ENCODE measurements at places on chromosomes 3 and 15.

GRCh38 chr3:129718201-129718600 is 111.7 kb upstream of the PLXND1 start:
- no peak for DNase-seq

GRCh38 chr3:150033721-150034120 is 63.0 kb upstream of the PFN2 start:
- DNase-seq, result no peak

- no peak for DNase-seq
These were observed 206.5 kb downstream of the DTWD1 start for GRCh38 chr15:49827311-49827710.

DNA sequence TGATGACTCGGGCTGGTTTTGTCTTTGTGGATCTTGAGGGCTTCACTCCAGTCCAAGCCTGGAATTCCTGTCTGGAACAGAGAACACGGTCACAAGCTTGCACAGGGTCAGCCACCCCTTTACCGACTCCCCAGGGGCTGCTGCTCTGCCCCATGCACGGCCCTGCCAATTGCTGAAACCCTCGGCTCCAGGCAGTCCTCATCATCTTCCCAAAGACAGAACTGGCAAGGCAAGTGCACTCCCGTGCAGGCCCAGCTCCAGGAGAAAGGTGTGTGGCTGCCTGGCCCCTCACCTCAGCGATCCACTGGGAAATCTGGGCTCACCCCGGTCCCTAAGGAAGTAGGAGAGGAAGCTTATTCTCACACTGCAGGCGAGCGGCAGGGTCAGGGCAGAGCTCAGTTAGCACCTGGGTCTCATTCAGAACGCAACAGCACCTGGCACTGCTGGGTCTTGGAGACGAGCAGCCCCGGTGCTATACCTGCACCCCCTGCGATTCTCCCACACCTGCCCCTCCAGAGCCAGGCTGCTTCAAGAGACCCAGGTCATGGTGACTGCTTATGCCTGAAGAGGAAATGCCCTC is 7.2 kb downstream of the MAP6D1 start:
- DNase-seq, result no peak

DNA sequence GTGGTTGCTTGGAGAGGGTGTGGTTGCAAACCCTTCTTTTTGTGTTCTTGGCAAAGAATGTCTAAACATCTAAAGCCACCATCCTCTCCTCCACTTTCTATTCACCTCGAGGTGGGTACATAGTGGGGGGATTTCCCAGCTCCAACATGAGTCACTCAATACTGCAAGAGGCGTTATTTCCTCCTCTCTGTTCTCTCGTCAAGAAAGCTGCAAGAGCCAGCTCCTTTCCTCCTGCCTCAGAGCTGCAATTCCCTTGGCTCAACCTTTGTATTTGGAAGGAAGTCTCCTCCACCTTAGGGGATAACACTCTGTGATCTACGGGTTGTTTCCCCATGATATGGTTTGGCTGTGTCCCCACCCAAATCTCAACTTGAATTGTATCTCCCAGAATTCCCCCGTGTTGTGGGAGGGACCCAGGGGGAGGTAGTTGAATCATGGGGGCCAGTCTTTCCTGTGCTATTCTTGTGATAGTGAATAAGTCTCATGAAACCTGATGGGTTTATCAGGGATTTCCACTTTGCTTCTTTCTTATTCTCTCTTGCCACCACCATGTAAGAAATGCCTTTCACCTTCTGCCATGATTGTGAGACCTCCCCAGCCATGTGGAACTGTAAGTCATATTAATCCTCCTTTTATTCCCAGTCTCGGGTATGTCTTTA is 138.4 kb downstream of the PLCL2 start:
- no peak for DNase-seq
